Germinal center (tissue), 1 donor: ENCODE measurements at places on chromosomes 6 and 20.

DNA sequence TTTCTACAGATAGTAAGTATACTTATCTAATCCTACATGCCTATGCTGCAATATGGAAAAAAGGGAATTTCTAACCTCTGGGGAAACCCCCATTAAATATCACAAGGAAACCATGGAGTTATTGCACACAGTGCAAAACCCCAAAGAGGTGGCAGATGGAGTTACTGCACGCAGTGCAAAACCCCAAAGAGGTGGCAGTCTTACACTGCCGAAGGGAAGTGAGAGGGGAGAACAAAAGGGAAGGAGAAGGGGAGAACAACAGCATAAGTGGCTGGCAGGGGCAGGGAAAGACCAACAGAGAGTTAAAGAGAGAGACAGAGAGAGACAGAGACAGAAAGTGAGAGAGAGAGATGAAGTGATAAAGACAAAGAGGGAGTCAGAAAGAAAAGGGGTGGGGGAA is 43.8 kb upstream of the EIF2S2 start:
- no peak for DNase-seq

DNA sequence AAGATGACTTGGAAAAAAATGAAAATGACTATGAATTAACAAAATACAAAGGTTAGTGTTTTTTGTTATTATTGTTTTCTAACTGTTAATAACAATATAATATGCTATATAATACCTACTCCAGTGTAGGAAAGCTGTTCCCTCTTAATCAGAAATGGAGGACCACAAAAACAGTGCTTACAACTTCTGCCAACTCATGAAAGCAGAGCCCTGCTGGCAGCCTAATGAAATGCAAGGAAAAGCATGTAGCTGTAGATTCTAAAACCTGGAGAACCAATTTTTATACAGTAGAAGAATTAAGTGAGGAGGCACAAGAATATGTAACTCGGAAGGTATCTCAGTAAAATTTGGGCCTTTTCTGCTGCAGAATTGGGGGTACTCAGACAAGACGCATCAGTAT is 29.4 kb downstream of the PHIP start:
- no peak for DNase-seq

DNA sequence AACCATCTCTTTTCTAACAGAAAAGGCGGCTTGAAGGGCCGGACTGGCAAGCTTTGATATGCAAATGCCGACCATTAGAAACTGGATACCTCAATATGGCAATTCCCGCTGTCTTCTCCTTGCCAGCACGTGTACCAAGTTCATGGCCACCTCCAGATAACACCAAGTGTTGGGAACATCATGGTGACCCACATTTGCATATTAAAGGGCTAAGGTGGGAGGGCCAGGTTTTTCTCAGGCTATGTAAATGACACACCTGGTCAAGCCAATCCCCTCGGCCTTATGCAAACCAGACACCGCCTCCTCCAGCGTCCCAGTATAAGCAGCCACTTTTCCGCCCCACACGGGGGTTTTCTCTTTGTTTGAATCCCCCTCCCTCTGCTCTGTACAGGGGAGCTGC is 110.7 kb downstream of the DACT2 start:
- DNase-seq, result no peak

DNA sequence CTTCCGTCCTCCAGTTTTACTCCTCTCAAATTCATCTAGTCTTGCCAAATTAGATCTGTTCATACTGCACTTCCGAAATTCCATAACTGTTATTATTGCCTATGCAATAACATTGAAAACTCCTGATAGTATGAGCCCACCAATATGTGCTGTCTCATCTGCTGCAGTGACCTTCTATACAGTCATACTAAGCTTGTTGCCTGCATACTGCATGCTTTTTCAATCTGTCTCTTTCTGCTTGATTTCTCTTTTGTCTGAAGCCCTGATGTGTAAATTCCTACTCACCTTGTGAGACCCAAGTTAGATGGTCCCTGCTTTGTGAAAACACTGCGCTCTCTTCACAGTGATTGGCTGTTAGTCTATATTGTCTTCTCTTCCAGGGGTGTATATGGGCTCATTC is 1.1 kb downstream of the TBP start:
- DNase-seq, result no peak

- DNase-seq, result no peak
Measured at GRCh38 chr6:110255211-110255750, 75.1 kb downstream of the CDC40 start.

DNA sequence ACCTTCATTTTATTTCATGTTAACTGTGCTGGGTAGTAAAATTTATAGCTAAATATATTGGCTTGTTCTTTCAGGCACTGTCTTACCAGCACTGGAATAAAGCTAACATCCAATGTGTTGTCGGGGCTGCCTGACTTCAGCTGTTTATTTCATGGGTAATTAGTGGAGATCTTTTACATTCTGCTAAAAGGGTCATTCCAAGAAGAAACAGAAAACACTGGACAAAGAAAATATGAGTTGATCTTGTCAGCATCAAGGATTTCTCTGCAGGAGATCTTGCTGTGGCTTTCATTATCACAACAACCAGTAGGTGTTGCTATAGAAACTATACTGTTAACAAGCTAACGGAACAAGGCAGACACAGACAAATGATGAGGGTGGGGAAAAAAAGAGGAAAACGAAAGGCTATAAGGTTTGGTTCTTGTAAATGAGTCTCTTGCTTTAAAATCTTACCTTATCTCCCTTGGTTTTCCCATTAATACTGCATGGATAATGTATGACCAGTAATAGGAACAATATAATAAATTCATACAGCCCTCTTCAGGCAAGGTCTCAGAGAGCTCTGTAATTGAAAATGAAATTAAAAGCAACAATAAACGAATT is 206.8 kb downstream of the SIM1 start:
- DNase-seq, result no peak
